Activated naive CD4-positive, alpha-beta T cell (primary cell): ENCODE measurements at places on chromosomes 2 and 18.

GRCh38 chr2:129681788-129682187 is 297.7 kb upstream of the RAB6C start:
- no peak for DNase-seq

DNA sequence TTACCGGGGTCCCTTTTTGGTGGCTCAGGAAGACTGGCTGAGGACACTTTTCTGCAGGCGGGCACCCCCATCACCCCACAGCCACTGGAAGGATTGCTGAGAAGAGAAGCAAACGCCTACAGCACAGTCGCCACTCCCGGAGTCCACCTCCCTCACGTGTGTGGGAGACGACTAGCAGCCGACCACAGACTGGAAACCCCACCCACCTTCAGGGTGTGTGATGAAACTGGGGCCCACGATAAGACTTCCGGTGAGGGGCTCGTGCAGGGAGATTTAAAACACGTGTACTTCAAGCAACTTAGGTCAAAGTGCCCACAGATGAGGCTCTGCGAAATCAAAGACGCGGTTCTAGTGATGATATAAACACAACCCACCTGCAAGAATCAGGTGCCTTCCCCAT is 26.3 kb downstream of the MBP start:
- no peak for DNase-seq

- no peak for DNase-seq
Observed at GRCh38 chr2:150606380-150607060, 119.1 kb upstream of the RND3 start.

- DNase-seq, result no peak
Observed at GRCh38 chr2:14125624-14126293, 506.8 kb upstream of the LRATD1 start.

GRCh38 chr2:106581328-106581727 is 94.2 kb downstream of the CD8B2 start:
- no peak for DNase-seq

DNA sequence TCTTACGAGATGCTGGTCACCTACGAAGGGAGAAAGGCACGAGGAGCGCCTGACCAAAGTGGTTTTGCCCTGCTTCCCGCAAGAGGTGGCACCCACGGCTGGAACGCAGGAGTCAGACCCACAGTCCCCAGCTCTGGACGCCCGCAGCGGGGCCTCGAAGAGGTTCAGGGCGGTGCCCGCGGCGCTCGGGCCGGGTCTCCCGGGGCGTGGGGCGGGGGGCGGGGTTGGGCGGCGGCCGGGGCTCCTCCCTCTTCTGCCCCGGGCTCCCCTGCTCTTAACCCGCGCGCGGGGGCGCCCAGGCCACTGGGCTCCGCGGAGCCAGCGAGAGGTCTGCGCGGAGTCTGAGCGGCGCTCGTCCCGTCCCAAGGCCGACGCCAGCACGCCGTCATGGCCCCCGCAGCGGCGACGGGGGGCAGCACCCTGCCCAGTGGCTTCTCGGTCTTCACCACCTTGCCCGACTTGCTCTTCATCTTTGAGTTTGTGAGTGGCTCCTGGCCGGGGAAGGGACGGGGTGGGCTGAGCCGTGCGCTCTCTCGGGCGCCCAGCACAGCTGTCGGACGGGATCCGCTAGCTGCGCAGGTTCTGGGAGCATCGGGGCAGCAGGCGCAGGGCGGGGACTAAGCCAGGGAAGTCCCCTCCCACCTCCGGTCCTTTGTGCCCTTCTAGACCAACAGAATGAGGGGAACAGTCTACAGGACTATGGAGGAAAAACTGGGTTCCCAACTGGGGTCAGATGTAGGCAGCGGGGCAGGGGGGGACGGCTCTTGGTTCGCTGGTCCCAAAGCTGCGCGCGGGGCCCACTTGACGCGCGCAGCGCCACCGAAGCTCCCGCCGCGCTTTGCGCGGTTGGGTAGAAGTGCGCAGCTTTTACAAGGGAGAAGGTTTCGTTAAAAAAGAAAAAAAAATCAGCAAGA is at the start of gene MAL:
Gene MAL, plus strand, starts transcription at position 303 of the 914 bp plus-strand sequence. Its CDS starts 85 bp downstream, at position 388.
- no peak for DNase-seq

DNA sequence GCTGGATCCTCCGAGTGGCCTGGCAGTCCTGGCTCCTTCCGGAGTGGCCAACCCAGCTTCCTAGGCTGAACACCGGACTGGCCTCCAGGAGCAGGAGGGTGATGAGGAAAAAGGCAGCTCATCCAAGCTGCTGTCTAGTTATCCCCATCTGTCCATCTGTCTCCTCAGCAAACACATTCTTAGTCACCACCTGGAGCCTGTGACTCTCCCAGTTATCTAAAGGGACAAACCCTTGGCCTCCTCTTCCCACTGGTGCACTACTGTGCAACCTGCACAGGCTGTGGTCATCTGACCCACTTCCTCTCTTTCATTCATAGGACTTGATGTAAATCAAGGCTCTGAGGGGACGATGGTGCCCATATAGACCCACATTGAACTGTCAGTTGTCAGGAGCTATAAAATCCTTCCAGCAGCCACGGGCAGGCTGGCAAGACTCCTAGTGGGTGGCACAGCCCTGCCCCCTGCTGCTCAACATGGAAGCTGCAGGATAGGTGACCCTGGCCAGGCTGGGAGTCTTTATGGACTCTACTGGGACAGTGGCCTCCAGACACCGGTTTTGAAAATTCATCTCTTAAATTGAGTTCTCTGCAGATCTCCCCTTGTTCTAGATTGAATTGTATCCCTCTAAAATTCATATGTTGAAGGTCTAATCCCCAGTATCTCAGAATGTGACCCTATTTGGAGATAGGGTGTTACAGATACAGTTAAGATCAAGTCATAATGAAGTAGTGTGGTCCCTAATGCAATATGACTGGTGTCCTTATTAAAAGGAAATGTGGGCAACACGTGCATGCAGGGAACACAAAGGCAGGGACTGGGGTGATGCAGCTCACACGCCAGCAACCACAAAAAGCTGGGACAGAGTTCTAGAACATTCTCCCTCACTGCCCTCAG is 29.3 kb upstream of the DUSP2 start:
- peak; percentile 70 for DNase-seq
